CD4-positive, alpha-beta memory T cell (primary cell): ENCODE measurements at places on chromosomes 11 and 22. TPM values are rescaled to one million over a fixed set of nuclear protein-coding genes. Genes with fewer than 3 reads are reported as not detected.

DNA sequence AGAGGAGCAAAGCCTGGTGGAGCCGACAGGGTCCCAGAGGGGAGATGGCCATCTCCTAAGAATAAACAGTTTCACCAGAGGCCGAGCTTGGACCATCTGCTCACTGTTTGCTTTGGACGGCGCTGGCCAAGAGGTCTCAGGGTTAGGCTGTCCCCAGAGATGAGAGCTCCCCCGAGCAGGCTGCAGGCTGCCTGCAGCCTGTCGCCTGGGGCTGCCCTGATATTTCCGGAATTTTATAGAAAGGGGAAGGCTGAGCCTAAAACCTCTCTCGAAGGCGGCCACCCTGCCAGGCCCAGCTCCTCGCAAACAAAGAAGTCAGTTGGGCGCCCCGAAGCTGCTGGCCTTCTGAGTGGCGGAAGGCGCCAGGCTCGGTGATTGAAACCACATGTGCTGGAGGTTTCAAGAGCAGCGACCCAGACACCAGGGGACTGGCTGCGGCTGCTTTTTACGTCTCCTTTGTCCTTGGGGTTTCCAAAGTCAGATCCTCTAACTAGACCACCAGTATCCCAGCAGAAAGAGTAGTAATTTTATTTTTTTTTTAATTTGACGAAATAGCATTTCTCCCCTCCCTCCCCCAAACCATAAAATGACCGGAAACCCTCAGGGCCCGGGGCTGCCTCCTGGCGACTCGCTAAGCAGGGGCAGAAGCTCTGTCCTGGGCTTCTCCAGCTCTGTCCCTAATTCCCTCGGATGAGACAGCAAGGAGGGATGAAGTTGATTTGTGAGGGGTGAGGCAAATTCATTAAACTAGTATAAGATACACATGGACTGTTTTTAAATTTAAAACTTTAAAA lies 57.4 kb downstream of the CLMP start:
- DNase-seq: no peak
- no peaks in the 10 kb centered on the region for H3K36me3 ChIP-seq
- no peak overlapping the region for H3K4me3 ChIP-seq
- no peak overlapping the region for H3K27ac ChIP-seq

Gene DNHD1
- polyA plus RNA-seq: 1.2 TPM

DNA sequence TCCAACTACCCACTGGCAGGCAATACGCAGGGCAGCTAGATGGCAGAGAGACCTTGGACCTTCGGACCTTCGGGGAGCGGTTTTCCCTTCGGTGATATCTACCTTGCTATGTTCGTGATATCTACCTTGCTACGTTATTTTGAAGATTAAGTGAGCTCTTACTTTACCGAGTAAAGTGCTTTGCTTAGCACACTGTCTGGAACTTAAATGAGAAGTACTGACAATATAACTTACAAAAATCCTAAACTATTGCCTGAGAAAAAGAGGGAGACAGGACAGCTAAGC lies 1.0 kb upstream of the PRDM10 start:
- H3K27me3 ChIP-seq: no peaks in the 10 kb centered on the region
- H3K4me3 ChIP-seq: peak overlapping the region; percentile 91
- H3K36me3 ChIP-seq: no peaks in the 10 kb centered on the region
- peaks cover 35% of the 10 kb centered on the region for H3K4me1 ChIP-seq

DNA sequence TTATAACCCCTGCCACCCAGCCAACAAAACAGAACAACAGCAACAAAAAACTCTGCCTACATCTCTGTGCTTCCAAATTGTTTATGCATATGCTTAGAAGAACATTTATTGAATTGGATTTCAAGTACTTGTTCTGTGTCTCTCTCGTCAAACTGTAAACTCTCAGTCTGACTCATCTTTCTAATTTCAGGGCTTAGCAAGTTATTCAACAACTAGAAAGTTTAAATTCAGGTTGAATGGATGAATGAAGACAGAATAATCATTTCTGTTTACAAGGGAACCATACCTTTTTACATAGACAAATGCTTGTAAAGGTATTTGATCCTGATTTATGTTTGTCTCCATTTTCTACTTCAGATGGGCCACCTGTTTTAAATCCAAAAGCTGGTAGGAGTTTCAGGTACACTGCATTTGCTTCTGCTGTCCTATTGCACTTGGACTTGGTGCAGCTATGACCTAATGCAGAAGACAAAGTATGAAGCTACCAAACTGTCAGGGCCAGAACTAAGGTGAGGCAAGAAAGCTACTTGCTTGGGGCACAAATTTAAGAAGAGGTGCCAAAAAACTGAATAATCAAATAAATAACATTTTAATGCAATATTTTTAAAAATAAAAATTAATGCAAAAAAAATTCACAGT lies 1.6 kb upstream of the FBXO3 start:
- H3K4me3 ChIP-seq: no peak overlapping the region
- H3K4me1 ChIP-seq: peaks cover 41% of the 10 kb centered on the region
- H3K27me3 ChIP-seq: no peaks in the 10 kb centered on the region
- no peaks in the 10 kb centered on the region for H3K36me3 ChIP-seq
- H3K27ac ChIP-seq: no peak overlapping the region

- H3K4me3 ChIP-seq: no peak overlapping the region
- H3K4me1 ChIP-seq: peaks cover 29% of the 10 kb centered on the region
- no peaks in the 10 kb centered on the region for H3K27me3 ChIP-seq
- H3K36me3 ChIP-seq: no peaks in the 10 kb centered on the region
- no peak for DNase-seq
Observed at GRCh38 chr11:34254011-34254410, 103.8 kb downstream of the ABTB2 start.

DNA sequence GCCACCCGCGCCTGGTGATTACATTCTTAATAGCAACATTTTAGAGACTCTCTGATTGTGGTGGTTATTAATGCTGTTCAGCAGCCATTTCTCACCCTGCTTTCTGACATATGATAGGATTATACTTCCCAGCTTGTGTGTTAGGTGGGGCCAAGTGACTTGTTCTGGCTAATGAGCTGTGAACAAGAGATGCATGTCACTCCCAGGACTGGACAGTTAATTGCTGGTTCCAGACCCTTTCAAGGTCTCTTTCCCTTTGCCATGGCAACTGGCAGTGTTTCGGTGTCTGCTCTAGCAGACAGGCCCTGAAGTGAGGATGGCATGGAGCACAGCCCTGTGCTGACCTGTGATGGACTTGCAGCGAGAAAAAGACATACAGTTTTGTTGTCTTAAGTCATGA lies 8.9 kb upstream of the PTPRJ start:
- no peak overlapping the region for H3K4me3 ChIP-seq
- H3K27me3 ChIP-seq: no peaks in the 10 kb centered on the region
- DNase-seq: no peak
- no peaks in the 10 kb centered on the region for H3K36me3 ChIP-seq
- no peaks in the 10 kb centered on the region for H3K4me1 ChIP-seq
- H3K27ac ChIP-seq: no peak overlapping the region

- no peak overlapping the region for H3K4me3 ChIP-seq
- H3K27ac ChIP-seq: no peak overlapping the region
- no peaks in the 10 kb centered on the region for H3K36me3 ChIP-seq
- H3K27me3 ChIP-seq: no peaks in the 10 kb centered on the region
Observed at GRCh38 chr11:69269926-69270697, 23.8 kb upstream of the MYEOV start.

DNA sequence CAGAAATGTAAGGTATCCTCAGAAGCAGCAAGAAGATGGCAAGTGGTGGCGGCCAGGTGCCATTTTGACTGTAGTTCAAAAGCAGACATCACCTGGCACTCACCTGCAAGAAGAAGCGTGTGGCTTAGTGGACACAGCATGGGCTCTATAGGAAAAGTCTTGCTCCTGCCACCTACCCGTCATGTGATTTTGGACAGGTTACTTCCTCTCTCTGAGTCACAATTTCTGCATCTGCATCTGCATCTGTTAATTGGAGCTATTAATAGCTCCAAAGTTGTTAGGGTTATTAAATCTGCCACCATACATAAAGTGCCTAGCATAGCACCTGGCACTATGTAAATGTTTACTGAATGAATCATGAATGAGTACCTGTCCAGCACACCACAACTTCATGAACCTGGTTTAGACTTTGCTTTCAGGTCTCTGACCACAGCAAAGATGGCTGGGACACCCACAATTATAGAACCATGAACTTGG lies 16.8 kb downstream of the RAB30 start:
- no peak overlapping the region for H3K4me3 ChIP-seq
- H3K4me1 ChIP-seq: peaks cover 17% of the 10 kb centered on the region
- no peak for DNase-seq
- no peaks in the 10 kb centered on the region for H3K27me3 ChIP-seq

Gene OR52H1
- polyA plus RNA-seq: not detected

DNA sequence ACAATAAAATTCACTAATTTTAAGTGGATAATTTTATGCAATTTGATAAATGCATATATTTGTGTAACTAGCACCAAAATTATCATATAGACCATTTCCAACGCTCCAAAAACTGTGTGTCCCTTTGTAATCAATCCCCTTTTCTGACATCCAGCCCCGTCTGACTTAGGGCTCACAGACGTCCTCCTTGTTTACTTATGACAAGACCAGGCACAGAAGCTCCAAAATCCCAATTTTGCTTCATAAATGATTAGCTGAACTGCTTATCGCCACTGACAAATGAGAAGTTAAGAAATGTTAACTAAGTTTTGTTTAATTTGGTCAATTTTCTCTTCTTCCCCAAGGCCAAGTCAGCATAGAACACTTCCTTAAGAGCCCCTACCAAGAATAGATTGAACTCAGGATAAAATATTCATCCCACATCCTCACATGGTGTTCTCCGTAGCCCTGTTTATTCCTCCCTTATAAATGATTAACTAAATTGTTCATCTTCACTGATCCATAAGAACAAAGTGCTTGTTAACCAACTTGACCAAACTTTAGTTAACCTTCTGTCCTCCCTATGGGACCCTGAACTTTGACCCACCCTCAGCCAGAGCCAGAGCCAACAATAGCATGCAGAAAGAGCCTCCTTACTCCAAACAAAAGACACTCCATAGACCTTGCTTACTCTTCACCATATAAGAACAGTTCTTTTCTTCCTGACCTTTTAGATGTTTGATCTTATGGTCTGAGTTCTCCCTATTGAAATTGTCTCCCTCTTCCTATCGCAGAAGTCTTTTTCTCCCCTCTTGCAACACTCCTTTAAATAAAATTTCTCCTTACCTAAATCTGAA lies 30.8 kb upstream of the GLYAT start:
- no peaks in the 10 kb centered on the region for H3K36me3 ChIP-seq
- no peaks in the 10 kb centered on the region for H3K4me1 ChIP-seq
- no peaks in the 10 kb centered on the region for H3K27me3 ChIP-seq
- no peak overlapping the region for H3K4me3 ChIP-seq

DNA sequence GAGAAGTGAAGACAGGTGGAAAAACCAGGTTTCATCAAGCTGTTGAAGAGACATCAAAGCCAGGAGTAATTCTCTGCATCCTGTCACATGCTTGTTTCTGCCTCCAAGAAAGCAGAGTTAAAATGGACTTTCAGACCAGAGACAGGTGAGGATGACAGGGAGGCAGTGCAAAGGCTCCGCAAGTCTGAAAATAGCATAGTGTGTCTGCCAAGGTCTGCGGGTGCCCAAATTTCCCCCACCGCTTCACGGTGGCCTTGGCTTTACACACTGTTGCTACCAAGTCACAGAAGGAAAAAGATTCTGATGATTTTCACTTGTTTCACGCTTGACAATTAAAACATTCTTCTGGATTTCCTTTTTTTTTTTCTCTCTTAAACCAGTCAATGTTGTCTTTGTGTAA lies 44.2 kb downstream of the SNX19 start:
- no peak for DNase-seq
- no peak overlapping the region for H3K4me3 ChIP-seq
- peaks cover 24% of the 10 kb centered on the region for H3K36me3 ChIP-seq
- H3K27ac ChIP-seq: no peak overlapping the region

DNA sequence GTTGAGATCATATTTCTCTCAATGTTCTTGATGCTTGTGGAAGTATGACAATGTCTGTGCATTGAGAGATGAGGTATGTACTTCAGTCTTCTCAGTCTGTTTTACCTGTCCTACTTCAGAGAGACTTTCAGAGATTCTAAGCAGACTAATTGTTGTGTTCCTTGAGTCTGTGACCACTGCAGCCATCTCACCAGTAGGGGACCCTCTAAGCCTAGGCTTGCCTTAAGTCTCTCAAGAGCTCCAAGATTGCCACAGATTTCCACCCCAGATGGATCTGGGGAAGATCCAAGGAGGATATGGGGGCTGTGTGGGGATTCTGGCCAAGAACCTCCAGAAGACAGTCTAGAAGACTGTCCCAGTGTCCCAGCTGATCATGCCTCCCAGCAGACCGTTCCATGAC lies 179.9 kb upstream of the PLET1 start:
- no peaks in the 10 kb centered on the region for H3K27me3 ChIP-seq
- H3K4me3 ChIP-seq: no peak overlapping the region
- DNase-seq: no peak
- H3K4me1 ChIP-seq: no peaks in the 10 kb centered on the region
- H3K36me3 ChIP-seq: no peaks in the 10 kb centered on the region

DNA sequence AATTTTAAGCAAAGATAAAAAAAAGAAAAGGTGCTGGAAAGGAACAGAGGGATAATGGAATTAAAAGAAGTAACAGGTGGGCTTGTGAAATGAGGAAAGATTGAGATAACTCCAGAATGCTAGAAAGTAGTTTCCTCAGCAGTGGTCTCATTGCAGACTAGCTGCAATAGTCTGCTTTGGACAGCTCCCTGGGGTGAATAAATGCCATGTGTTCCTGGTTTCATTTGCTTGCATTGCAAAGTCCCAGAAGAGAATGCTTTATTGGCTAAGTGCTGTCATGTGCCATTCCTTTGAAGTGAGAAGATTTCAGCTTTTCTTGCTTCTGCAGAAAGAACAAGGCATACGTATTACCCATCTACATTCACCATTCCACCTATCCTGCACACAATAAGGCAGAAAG lies 478.8 kb upstream of the RAG2 start:
- no peaks in the 10 kb centered on the region for H3K27me3 ChIP-seq
- no peak for DNase-seq
- H3K27ac ChIP-seq: no peak overlapping the region
- no peaks in the 10 kb centered on the region for H3K36me3 ChIP-seq
- H3K4me3 ChIP-seq: no peak overlapping the region

DNA sequence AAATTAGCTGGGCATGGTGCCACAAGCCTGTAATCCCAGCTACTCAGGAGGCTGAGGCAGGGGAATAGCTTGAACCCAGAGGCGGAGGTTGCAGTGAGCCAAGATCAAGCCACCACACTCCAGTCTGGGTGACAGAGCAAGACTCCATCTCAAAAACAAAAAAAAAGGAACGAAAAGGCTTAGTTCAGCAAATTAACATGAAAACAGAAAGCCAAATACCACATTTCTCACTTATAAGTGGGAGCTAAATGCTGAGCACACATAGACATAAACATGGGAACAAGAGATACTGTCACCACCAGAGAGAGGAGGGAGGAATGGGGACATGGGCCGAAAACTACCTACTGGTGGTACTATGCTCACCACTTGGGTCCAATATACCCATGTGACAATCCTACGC lies 38.6 kb downstream of the SCGB1A1 start:
- no peak for DNase-seq
- H3K27ac ChIP-seq: no peak overlapping the region
- H3K36me3 ChIP-seq: no peaks in the 10 kb centered on the region
- no peaks in the 10 kb centered on the region for H3K27me3 ChIP-seq
- no peak overlapping the region for H3K4me3 ChIP-seq

Gene YPEL4
- not detected for polyA plus RNA-seq

Gene FADS3
- polyA plus RNA-seq: 2.9 TPM

Gene LRRC75B
- 0.40 TPM for polyA plus RNA-seq

Gene CEND1
- polyA plus RNA-seq: not detected

Gene TPBGL
- 0.30 TPM for polyA plus RNA-seq

Gene SHISAL1
- not detected for polyA plus RNA-seq
